ENCODE measurements at places on chromosomes 2 and 18. TPM values are rescaled to one million over a fixed set of nuclear protein-coding genes. Genes with fewer than 3 reads are reported as not detected.

The CCDC178 gene
- 2.5 TPM for polyA plus RNA-seq

The KCNJ3 gene
- polyA plus RNA-seq, result 0.18 TPM

The ARHGEF4 gene
- 1.7 TPM for polyA plus RNA-seq

GRCh38 chr18:35409911-35410310 lies 32.8 kb upstream of the ZNF396 start:
- DNase-seq, result no peak

The STAT4 gene
- 6.5 TPM for polyA plus RNA-seq

The CRYGC gene
- not detected for polyA plus RNA-seq

DNA sequence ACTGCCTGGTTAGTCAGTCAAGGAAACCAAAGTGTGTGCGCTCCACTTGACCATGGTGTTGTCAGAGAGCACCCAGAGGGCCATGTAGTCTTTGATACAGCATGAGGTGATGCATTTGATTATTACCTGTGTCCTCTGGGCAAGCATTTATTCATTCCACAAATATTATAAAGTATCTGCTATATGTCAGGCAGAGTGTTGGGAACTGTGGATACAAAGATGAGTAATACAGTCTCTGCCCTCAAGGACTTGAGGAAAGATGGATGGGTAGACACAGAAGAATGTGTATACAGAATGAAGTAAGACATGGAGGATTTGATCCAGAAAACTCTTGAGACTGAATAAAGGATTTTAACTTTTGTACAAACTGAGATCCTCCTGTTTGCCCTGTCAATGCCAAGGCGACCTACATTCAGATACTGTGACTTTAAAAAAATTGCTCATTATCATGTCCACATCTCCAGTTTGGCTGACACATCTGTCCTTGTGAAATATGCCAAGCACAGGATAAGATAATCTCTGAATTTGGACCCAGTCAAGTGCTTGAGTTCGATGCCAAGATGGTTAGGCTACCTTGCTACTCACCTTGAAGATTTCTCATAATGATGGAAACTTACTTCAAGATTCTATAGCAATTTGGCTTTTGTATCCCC lies 50.8 kb downstream of the ACYP2 start:
- no peak for DNase-seq

The MROH2A gene
- polyA plus RNA-seq, result 0.61 TPM

DNA sequence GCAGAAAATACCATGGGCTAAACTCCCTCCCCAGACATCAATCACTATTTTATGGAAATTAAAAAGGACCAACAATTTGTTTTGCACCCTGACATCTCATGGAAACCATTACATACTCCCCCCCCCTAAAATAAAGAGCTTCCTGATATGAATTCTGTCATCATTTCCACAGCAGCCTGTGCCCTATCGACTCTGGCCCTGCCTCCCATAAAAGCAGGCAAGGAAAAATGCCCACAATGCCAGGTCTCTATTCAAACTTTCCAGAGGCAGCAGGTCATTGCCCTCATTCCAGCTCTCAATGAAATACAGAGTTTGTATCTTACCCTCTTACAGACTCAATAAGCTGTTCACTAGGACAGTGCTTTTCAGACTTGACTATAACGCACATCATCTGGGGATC lies 254.4 kb upstream of the TANK start:
- no peak for DNase-seq

The CAB39 gene
- 52.9 TPM for polyA plus RNA-seq

- DNase-seq, result no peak
These were observed 123.6 kb downstream of the DNAH7 start for GRCh38 chr2:195945056-195945455.

The SRD5A2 gene
- polyA plus RNA-seq, result 0.78 TPM

DNA sequence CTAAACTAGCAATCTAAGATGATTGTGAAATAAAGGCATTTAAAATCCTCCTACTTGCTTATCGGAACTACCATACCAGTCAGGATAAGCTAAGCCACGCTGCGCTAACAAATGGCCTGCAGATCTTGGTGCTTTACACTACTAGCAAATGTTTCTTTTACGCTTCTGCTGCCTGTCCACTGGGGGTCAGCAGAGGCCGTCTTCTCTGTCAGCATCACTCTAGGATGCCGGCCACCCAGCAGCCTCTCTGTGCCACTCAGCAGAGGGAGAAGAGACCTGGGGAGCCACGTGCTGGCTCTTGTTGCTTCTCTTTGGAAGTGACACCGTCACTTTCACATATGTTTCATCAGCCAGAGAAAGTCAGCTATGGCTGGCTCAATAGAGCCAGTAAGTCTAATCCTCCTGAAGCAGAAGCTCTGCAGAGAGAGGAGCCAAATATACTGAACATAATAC lies 36.6 kb downstream of the COPS8 start:
- peak; percentile 15 for DNase-seq

DNA sequence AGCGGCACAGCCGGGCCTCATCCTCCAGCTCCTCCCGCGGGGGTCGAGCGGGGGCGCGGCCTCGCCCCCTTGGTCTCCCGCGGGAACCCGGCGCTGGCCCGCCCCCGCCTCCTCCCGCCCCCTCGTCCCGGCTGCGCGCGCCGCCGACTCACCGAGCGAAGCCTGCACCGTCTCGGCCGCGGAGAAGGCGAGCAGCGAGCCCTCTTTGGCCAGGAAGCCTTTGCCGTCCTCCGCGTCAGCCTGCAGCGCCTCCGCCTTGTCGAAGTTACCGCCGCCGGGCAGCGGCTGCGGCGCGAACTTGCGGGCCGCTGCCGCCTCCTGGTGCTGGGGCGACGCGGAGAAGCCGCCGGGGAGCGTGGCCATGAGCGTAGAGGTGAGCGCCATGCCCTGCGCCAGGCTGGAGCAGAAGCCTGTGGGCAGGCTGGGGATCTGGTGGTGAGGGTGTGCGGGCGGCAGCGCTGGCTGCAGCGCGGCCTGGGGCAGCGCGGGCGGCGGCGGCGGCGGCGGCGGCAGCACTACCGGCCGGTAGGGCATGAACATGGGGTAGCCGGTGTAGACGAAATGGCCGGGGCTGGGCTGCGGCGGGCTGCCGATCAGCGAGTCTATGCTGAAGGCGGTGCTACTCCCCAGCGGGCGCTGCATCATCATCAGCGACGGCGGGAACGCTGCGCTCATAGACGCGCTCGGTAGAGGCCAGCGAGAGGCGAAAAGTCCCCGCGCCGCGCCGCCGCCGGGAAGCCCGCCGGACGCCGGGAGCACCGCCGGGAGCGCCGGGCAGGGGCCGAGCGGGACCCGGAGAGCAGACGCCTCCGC lies 683 bp downstream of the GBX2 start:
- no peak for DNase-seq

- DNase-seq, result no peak
These were observed 6.9 kb upstream of the CTDP1 start for GRCh38 chr18:79672490-79673276.

- no peak for DNase-seq
These were observed 159.8 kb upstream of the STK17B start for GRCh38 chr2:196331143-196331542.

- DNase-seq, result no peak
These were observed 4.9 kb downstream of the HOXD3 start for GRCh38 chr2:176161825-176162626.

DNA sequence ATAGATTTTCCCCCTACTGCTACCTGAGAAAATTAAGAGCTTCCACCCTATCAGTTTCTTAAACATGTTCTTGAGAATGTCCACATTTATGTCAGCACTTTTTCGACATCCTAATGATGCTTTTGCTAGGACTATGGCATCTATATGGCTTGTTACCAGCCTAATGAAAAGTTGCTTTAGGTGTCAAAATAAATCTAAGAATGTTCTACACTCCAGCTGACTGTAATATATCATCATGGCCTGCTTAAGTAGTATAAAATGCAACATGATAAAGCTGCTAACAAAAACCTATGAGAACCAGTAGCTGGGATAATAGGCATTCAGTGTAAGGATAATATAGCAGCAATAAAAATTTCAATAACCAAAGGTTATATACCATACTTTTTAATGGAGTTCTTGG lies 1983.5 kb upstream of the CELF4 start:
- no peak for DNase-seq

The PTPRN gene
- polyA plus RNA-seq, result 0.38 TPM

The THSD7B gene
- polyA plus RNA-seq, result 2.9 TPM

DNA sequence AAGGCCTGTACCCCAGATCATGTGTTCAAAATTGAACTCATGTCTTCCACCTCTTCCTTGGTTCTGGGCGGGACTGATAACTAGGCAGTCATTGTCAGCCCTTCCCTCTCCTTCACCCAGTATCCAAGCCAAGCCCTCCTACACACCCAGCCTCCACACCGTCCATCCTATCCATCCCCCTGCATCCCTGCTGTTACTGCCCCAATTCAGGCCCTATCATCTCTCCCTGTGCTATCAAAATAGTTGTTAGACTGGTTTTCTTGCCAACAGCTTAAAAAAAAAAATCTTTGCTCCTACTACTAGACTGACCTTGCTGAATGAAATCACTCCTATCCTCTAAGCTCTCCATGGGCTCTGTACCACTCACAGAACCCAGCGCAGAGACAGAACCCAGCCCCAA lies 32.8 kb downstream of the TGFA start:
- DNase-seq, result no peak

DNA sequence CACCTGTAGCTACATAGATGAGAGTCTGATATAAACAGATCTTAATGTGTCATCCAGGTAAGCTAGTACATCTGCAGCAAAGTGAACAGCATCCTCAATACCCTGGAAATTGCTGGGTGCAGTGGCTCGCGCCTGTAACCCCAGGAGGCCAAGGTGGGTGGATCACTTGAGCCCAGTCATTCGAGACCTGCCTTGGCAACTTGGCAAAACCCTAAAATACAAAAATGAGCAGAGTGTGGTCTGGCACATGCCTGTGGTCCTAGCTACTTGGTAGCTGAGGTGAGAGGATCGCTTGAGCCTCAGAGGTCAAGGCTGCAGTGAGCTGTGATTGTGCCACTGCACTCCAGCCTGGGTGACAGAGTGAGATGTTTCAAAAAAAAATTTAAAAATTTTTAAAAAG lies 233.9 kb upstream of the SP5 start:
- no peak for DNase-seq

DNA sequence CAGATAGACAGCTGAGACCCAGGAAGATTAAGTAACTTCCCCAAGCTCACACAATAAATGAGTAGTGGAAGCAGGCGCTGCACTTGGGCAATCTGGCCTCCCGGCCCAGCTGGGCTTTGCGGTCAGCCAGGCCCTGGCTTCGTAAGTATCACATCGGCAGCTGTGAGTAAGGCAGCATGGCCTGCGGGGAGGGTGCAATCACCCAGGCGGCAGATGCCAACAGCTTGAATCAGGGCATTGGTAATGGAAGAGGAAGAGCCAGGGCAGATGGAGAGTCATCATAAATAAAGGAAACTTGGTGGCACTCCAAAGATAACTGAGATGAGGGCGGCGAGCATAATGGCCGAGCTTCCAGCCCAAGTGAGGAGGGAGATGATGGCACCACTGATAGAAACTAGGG lies 217.9 kb upstream of the PID1 start:
- DNase-seq, result no peak

GRCh38 chr2:176088048-176088936 lies 4.2 kb upstream of the HOXD13 start:
- peak; percentile 72 for DNase-seq

DNA sequence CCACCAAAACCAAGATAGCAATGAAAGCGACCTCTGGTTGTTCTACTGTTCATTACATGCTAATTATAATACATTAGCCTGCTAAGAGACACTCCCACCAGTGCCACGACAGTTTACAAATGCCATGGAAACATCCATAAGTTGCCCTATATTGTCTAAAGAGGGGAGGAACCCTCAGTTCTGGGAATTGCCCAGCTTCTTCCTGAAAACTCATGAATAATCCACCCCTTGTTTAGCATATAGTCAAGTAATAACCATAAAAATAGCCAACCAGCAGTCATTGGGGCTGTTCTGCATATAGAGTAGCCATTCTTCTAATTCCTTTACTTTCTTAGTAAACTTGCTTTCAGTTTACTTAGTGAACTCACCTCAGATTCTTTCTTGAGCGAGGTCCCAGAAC lies 189.8 kb upstream of the SOX11 start:
- no peak for DNase-seq

DNA sequence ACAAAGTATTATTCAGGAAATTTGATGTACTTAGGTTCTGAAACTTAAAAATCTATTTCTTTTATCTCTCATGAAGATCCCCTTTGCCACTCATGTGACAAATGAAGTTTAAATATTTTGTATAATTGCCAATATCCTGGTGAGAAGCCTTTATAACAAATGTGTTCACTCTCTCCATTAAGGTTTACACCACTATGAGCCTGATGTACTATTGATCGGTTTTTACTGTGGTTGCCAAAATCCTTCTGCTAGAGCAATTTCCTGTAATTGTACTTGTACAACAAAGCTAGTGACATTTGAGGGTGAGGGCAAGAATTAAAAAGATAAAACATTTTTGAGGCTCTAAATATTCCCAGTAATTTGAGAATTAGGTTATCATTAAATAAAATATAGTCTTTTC lies 222.3 kb upstream of the CDH19 start:
- DNase-seq, result no peak

The TUBA4B gene
- 4.2 TPM for polyA plus RNA-seq

DNA sequence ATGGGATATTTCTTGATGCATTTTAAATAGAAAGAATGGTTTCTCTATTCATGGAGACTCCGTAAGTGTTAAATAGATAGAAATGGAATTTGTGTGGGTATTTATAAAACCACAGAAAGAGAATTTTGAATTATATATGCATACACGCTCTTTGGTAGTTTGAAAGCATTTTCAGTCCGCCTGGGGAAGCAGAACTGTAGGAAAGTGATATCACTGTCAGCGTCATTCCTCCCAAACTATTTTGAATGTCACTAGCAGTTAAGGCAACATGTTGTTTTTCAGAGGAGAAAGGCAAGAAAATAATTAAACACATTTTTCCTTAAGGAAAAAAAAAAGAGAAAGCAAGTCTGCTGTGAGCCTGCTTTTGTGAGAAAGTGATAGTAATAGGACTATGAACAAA lies 8.7 kb upstream of the ERMN start:
- no peak for DNase-seq

The GAL3ST2 gene
- polyA plus RNA-seq, result 0.31 TPM

DNA sequence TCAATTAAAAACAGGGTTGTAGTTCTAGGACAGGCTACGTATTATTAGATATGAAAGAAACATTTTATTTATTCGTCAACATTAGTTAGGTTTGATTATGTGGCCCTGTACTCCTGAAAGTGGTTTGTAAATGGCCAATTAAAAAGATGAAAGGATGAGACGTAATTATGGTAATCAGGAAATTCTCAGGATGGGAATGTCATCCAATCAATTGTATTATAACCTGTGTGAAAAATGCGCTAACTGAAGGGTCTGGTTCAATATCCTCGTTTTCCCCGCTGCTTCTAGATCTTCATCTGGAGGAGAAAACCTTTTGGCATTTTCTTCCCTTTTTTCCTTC lies 5.6 kb upstream of the C18orf32 start:
- DNase-seq, result no peak

- no peak for DNase-seq
These were observed 264.7 kb upstream of the SYT4 start for GRCh38 chr18:43542016-43542415.

DNA sequence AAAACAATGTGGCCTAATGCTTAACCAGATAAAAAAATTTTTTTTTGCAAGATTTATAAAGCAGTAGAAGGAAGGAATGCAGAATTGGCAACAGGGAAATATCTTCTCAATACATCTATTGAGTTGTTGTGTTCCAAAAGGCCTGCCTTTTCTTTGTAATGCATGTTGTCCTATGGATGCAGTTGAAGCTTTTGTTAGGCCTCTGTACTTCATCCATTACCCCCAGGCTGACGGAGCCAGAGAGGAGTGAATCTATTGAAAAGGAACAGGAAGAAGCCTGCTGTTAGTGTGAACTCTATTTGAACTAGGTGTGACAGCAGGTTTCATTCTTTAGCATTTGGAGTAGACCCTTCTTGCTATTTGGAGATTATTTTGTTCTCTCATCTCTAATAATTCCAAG lies 56.5 kb downstream of the MTX2 start:
- no peak for DNase-seq

Measured in left lung (tissue), 14 donors.